ENCODE measurements at places on chromosomes 1 and 21. TPM values are rescaled to one million over a fixed set of nuclear protein-coding genes. Genes with fewer than 3 reads are reported as not detected.

Gene CEP350
- 34.9 TPM for total RNA-seq

Gene CIART
- 5.1 TPM for total RNA-seq

Gene AMY1C
- total RNA-seq: not detected

Gene GFI1
- not detected for total RNA-seq

Gene MYOG
- total RNA-seq: not detected

Gene ADAM30
- not detected for total RNA-seq

Gene RPTN
- total RNA-seq: 0.72 TPM

Gene GART
- total RNA-seq: 108 TPM

Gene PRELP
- not detected for total RNA-seq

Gene CLCNKA
- total RNA-seq: not detected

Gene KIRREL1
- 71.6 TPM for total RNA-seq

Gene SH3BGRL3
- total RNA-seq: 15.1 TPM

Gene ESRRG
- not detected for total RNA-seq

Gene IVL
- total RNA-seq: 0.43 TPM

Gene TIMM17A
- 57.8 TPM for total RNA-seq

Gene OXCT2
- 0.72 TPM for total RNA-seq

Gene DCST1
- not detected for total RNA-seq

Gene TCEANC2
- total RNA-seq: 2.2 TPM

Gene SLAMF1
- total RNA-seq: not detected

Gene SH3D21
- 3.2 TPM for total RNA-seq

Gene FCRL5
- not detected for total RNA-seq

Gene C1orf105
- total RNA-seq: not detected

Gene TMIGD3
- not detected for total RNA-seq

Gene PLA2G2C
- not detected for total RNA-seq

Gene DMBX1
- total RNA-seq: not detected

Gene PLEKHN1
- total RNA-seq: 3.6 TPM

Gene CRYZL1
- 10.8 TPM for total RNA-seq

Gene SNX7
- total RNA-seq: 36.2 TPM

Gene CFAP107
- total RNA-seq: not detected

Gene NIBAN1
- total RNA-seq: 41.2 TPM

Gene KCNH1
- 1.7 TPM for total RNA-seq

Gene C2CD2
- 11.3 TPM for total RNA-seq

Gene EFNA1
- 44.8 TPM for total RNA-seq

Gene HMGCL
- total RNA-seq: 45.5 TPM

Gene DYNLT5
- total RNA-seq: not detected

Gene NBPF10
- 1.3 TPM for total RNA-seq

All from tracheal epithelial cell (primary cell).